ENCODE measurements at places on chromosomes 4 and X.

DNA sequence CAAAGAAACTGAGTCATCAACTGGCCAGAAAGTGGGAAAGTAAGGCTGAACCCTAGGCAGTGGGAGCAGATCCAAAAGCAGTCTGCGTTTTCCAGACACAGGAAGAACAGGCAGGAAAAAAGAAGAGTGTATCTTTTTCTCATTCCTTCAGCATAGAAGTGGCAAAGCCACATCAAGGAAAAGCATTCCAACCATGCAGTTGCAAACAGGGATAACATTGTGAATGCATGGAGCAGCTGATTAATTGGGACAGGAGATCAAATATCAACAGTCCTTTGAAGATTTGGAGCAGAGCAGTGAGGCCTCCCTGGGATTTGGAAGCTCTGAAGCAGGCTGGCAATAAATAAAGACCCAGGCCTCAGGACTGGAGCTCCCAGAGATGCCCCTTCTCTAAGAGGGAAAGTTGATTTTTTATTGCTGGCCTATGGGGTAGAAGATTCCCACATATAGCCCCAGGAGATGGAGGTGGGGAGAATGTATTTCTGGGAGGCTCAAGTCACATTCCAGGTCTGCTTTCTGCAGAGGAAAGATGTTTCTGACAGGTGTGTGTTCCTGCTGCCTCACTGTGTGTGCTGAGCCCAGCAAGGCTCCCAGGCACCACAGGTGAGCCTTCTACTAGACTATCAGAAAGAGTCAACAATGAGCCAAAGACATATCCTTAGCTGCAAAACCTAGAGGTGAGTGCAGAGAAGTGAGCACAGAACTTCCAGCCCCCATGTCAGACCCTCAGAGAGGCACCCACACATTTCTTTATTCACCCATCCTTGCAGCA, 222.5 kb downstream of the RAB28 start:
- ATAC-seq = no peak

- no peak for ATAC-seq
Observed at GRCh38 chrX:66193821-66194220, 29.8 kb downstream of the HEPH start.

DNA sequence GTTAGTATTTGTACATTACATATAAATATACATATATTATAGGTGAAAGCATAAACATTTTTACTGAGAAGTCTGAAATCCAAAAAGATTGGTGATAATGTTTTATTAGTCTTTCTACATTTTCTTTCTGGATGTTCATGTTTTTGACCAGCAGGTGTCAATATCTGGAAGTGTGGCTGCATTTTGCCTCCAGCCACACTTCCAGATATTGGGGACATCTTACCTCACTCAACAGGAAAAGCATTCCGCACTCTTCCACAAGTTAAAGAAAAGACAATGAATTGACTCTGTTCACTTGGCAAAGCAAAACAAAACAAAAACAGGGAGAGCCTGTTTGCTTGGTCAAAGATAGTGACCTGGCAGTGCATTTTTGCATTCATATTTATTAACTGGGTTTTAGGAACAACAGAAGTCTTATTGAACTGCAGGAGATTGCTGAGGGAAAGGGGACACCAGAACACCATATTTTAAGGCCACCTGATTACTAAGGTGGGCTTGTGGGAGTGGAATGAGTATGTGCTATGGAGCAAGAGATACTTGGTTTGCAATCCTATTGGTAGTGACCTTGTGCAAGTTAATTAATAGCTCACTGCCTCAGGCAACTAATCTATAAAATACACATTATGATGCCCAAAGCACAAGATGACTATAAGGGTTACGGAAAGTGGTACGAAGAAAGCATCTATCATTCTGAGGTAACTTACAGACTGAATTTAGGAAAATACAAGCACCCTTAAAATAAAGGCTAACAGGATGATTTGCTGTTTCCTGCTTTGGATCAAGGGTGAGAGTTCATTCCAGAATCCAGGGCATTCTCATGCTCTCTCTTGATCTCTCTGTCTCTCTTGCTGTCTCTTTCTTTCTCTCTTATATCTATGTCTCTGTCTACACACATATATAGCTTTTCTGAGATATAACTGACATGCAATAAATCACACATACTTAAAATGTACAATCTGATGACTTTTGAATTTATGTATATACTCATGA, 389.9 kb upstream of the EMCN start:
- no peak for ATAC-seq

DNA sequence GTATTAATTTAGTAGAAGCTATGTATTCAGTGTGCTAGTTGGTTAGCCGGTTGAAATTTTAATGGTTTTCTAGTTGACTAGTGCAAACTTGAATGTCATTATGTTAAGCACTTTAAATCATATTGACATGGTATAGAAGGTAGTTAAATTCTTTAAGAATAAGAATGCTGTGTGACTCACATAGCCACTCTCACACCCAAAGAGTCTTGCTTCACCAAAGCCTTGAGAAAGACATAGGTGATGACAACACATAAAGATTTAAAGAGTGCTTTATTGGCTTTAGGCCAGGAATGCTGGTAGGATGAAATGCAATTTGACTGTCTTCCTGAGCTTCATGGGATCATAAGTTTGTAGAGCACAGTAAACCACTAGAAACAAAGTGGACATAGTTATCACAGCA, 85.3 kb downstream of the DCAF8L2 start:
- ATAC-seq = no peak

DNA sequence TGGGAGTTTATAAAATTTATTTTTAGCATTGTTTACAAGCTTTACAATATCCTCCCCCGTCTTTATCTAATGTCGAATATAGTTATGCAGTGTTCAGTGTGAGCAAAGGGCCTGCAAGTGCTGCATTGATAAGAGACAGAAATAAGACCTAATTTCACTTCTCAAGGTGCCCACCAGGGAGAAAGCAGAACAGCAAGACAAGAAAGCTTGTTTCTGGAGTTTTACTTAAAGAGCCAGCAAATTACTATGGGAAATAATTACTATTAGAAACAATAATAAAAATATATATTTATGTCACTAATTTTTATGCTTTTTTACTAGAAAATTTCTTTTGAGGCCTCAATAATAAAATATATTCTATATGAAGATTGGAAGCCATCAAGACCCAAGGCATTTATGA, 2677.7 kb downstream of the ARAP2 start:
- ATAC-seq = no peak

All from SK-N-SH treated with all-trans-retinoic acid at 6 μM for 48 hours (cell line).